ENCODE measurements at places on chromosomes 11 and 22.

DNA sequence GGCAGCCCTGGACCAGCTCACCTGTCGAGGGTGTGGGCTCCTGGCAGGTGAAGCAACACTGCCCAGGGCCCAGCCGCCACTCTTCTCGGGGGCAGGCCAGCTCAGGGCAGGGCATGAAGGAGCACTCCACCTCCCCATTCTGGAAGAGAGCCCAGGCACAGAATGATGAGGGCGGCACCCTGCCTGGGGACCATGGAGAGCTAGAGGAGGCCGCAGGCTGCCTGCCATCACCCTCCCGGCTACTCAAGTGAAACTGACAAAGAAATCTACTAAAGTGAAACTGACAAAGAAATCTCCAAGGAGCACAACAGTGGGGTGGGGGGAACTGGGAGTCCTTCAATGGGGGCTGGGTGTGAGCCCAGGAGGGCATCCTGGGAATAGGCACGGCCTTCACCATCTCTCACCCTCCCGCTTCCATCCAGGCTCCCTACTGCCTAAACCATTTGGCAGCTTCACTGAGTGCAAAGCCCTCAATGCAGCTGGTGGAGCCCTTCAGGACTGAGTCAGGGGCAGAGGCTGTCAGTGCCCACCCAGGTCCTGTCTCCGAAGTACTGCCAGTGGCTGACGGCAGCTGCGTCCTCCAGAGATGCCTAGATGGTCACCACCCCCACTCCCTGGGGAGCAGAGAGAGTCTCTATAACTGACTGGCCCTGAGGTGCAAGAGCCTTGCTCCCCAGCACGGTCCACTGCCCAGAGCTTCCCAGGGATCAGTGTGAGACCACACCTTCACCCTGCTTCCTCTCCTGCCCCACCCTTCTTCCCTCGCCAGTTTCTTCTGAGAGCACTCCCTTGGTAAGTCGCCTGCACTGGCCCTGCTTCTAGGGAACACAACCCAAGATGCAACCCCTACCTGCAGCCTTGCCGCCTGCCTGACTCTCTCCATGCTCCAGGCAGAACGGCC, 21.7 kb downstream of the VWCE start:
- no peak for DNase-seq

DNA sequence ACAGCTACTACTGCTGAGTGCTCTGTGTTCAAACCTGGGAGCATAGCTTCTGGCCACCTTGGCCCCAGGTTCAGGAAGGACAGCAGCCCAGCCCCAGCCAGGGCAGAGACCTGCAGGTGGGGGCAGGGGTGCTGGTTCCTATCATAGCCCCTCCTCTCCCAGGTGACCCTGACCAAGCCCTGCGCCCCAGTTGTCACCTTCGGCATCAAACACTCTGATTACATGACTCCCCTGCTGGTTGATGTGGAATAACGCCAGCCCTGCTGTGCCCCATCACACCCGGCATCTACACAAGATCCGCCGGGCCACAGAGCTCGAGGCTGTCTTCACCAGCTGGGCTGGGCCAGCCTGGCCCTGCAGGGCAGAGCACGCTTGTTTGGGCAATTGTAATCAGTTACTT, 6.9 kb downstream of the SCGB1C1 start:
- DNase-seq = no peak

DNA sequence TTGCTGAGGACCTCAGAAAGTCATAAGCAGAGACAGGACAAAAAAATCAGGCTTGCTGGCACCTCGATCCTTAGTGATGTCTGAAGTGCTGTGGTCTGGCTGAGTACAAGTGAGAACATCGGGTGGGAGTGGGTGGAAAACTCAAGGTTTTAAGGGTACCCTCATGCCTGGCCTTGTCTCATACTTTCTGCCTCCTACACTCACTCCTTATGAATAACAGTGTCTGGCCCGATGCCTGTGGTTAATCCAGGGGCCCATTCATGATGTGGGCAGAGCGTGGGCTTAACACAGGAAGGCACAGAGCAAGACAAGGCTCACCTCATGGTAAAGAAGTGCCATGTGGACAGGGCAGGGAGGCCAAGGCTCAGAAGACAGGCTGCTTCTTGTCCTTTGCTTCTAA, 11.0 kb upstream of the UCP3 start:
- DNase-seq = no peak

- DNase-seq = no peak
These were observed 10.8 kb downstream of the AHNAK start for GRCh38 chr11:62535802-62536201.

- peak; percentile 89 for DNase-seq
These were observed at the start of gene TEAD1 for GRCh38 chr11:12673924-12674570. TSS of gene TEAD1 (plus strand) at chr11:12674421.

- DNase-seq = no peak
These were observed 638 bp downstream of the NRGN start for GRCh38 chr11:124740277-124740882.

- no peak for DNase-seq
These were observed 19.6 kb downstream of the MORC2 start for GRCh38 chr22:30948930-30949342.

- DNase-seq = peak; percentile 72
These were observed 273.5 kb downstream of the ST3GAL4 start for GRCh38 chr11:126628790-126629621.

GRCh38 chr11:134480136-134480712, 68.2 kb upstream of the B3GAT1 start:
- DNase-seq = no peak

DNA sequence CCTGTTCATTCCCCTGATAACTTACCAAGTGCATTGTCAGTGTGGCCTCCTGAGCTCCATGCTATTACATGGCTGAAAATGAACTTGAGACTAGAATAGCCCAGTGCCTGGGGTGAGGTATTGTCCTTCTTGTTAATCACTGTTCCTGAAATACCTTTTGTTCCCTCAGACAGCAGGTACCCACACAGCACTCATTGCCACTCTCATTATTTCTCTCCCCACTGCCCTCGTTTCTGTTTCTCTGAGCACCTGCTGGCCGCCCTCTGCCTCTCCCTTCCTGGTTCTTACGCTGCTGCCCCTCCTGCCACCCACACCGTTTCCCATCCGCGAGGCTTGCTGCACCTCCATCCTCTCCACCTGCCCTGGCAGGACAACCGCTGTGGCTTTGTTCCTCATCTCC, 36.9 kb upstream of the RAB1B start:
- no peak for DNase-seq

DNA sequence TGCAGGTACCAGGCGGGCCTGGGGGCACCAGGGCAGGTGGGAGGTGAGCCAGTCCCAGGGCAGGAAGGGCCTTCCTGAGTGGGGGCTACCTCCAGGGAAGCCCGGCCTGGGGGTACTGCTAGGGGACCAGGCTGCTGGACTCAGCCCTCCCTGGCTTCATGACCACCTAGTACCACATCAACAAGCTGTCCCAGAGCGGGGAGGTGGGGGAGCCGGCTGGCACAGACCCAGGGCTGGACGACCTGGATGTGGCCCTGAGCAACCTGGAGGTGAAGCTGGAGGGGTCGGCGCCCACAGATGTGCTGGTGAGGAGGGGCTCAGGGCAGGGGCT, 6.7 kb downstream of the TRPT1 start:
- no peak for DNase-seq

All from NCI-H446 treated with DMSO at 0.1 percent for 48 hours (cell line).